NCI-H1694 treated with DMSO at 0.1 percent for 48 hours (cell line): ENCODE measurements at places on chromosomes 3 and 15.

DNA sequence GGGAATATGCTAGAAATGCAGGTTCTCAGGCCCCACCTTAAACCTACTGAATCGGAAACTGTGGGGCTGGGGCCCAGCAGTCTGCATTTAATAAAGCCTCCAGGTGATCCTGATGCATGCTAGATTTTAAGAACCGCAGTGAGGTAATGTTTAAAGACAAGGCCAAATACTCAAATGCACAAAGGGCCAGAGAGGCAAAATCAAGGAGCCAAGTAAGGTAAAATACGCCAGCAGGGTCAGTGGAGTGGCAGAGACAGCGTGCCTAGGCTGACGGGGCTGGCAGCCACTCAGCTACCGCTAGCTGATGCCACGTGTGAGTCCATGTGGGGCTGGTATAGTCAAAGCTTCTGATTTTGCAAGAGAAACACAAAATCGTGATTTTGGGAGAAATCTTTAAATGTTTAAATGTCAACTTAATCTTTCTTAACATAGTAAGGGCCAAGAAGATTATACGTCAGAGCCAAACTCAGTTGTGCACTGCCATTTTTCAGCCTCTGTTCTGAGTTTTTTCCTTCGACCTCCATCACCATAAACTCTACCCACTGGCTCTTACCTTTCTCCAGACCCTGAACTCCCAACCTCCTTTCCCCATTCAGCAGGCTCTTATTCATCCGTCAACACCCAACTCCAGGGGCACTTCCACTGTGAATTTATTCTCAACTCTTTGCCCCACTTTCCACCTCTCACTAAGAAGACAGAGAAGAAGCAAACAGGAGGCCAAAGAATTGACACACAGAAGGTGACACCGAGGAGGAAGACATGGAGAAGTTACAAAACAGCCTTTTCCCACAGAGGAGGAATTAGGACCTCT, 136.6 kb upstream of the RAD18 start:
- no peak for DNase-seq

DNA sequence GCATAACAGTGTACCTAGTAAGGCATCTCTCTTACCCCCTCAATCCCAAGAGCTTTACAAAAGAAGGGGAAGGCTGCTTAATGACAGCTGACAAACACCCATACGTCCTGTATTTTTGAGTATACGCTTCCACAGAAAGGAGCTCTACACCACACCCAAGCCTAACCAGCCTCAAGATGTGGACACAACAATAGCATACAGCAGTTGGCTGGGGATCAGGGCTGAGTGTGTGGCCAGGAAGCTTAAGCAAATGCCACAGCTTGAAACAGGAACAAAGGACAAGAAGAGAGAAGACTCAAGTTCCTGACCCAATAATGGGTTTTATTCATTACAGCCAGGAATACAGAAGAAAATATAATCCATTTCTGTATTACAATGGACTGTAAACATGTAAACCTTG, 6.9 kb downstream of the HEXA start:
- DNase-seq, result no peak

DNA sequence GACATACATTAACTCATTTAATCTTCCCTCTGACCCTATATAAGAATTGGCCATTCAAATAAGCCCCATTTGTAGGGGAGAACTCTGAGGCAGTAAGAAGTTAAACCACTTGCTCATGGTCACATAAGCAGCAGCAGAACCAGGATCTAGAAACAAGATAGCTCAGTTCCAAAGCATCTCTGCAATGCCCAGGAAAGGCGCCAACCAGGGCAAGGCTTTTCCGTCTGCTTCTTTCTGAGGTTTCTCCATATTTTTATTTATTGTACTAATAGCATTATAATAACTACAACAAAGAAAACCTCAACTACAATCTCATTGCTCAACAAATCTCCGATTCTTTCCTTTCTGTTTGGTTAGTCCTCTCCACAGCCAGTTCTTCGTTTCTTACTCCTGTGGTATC, 4.3 kb upstream of the UBE2E2 start:
- no peak for DNase-seq

DNA sequence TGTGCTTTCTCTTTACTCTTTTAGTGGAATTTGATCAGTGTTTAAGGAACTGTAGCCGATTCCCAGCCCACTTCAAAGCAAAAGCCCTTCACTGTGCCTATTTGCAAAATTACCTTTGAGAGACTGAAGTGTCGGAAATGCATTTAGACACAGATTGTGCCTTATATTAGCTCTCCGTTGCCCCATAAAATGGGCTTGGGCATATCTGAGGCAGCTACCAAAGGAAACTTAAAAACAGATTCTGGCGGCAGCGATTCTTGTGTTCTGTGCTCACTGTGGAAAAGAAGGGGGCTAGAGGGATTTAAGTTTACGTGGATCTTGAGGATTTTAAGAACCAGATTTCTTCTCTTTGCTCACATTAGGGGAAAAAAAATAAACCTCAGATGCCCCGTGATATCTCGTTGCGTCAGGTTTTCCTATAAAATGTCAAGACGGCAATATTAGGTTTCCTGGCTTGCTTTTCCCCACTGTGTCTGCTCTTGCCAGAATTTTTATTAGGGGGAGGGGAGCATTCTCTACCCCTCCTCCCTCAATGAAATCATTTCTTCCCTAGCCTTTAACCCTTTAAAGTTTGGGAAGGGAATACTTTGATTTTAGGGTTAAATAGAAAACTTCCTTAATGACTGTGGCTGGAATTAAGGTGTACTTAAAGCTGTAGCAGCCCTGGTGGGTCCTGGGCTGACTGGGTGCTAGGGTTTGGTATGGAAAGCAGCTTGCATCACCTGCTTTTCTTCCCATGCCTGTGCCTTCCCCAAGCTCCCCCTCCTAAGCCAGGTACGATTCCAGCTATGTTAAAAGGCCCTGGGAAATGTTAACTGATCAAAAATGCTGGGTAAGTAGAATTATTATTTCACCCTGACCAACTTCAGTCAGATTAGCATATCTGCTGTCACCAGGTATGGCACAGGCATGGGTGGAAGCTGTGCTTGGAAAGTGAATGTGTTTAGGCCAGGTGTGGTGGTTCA, 73.8 kb downstream of the SMAD3 start:
- no peak for DNase-seq

- DNase-seq, result no peak
Observed at GRCh38 chr3:7875925-7876324, 625.7 kb upstream of the LMCD1 start.

- DNase-seq, result no peak
Observed at GRCh38 chr3:37731895-37732294, 129.8 kb upstream of the CTDSPL start.

DNA sequence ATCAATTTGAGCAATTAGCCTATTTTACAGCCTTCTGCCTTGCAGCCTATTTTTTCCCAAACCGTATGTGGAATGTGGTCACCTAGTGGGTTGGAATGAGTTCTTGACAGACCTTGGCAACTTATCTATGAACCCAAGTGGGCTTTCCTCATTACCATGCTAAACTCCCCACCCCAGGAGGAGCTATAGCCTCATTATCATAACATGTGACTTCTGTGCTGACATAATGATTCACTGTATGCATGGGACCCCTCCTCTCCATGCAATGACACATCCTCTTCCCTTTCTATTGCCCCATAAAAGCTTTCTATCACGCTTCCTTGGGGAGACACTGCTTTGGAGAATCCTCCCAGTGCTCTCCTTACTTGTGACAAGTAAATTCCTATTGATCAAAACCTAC, 83.5 kb upstream of the FHIT start:
- DNase-seq, result no peak

GRCh38 chr3:21330293-21330692, 420.7 kb downstream of the ZNF385D start:
- no peak for DNase-seq

DNA sequence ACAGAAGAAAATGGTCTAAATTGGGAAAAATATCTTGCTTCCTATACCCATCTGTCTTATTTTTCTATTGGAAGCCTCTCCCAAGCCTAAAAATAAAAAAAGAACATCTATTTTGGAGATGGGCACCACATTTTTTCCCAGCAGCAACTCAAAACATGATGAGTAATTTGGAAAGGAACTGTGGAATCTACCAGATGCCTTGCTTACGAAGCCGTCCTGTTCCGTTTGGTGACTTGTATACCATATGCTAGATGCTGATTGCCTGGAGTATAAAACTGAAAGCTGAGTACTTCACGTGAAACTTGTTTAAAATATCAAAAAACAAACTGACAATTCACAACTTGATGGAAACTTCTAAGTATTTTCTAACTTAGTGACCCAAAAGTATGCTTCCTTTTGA, 491.0 kb downstream of the ROBO2 start:
- peak; percentile 46 for DNase-seq

DNA sequence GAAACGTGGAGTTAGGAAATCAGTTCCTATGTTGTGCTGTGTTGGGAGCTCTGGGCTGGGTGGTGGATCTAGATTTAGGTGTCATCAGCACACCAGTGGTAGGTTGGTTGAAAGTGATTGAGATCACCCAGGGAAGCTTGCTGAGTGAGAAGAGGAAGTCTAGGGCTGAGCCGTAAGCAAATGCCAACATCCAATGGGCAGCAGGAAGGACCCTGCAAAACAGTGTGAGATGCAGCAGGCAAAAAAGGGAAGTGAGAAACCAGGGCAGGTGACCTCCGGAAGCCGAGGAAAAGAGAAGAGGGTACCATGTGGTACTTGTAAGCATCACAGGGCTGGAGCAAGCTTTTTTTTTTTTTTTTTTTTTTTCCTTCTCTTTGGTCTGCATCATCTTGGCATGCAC, 15.9 kb upstream of the COPG1 start:
- no peak for DNase-seq

DNA sequence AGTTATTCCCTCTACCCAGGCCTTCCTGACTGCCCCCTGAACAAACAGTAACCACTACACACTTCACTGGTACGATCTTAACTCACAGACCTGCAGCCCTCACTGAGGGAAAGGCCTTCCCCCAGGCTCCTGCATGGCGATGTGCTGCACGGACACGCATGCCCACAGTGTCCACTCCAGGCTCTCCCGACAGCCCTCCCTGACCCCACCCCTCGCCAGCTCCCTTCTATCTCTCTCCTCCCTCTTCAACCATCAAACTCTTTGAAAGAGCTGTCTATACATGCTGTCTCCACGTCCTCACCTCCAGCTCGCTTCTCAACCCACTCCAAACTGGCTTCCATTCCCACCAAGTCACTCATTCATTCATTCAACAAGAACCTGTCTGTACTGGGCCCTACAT, 3.9 kb downstream of the SCN5A start:
- no peak for DNase-seq

- DNase-seq, result no peak
Observed at GRCh38 chr3:162370141-162370540, 873.5 kb downstream of the OTOL1 start.

- no peak for DNase-seq
Observed at GRCh38 chr3:120355486-120355885, 6.3 kb upstream of the LRRC58 start.

DNA sequence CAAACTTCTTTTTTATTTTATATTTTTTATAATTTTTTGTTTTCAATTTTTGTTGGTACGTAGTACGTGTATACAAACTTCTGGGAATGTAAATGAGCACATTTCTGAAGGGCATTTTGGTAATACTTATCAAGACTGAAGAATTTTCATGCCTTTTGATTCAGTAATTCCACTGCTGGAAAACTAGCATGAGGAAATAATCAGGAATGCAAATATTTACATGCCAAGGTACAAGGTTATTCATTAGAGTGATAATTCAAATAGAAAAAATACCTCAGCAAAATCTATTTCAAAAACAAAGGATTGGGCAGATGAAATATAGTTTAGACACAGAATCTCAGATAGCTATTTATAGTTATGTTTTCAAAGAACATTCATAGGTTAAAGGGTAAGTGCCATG, 128.7 kb downstream of the DMXL2 start:
- DNase-seq, result no peak

GRCh38 chr15:33328106-33328505, 17.3 kb downstream of the RYR3 start:
- DNase-seq, result no peak

DNA sequence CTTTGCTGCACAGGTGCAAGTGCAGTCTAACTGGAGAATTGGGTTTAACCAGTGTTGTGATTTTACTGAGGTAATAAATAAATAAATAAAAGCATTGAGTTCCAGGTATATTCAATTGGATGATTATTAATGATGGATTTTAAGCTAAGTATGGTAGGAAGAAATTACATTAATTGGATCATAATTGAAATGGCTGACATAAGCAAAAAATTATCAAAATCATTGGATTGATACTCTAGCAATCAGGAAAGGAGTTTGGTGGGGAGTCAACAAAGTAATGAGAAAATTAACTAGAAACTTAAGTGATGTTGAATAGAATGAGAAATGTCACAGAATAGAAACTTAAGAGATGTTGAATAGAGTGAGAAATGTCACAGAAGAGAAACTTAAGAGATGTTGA, 981.9 kb downstream of the SI start:
- no peak for DNase-seq

GRCh38 chr3:138043266-138044029, 33.5 kb downstream of the CLDN18 start:
- no peak for DNase-seq

DNA sequence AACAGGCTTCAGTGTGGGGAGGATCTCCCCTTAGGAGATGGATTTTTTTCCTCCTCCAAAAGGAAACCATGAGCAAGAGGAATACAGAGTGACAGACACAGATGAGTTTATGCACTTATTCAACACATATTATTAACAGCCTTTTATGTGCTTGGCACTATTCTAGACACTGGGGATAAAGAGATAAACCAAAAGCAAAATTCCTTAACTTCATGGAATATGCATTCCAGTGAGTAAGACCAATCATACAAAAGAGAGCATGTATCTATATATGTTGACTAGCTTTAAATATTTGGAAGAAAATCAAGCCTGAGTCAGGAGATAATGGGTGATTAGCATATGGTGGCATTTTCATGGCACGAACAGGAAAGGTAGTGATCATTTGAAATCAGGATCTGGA, 284.4 kb upstream of the RASGRP1 start:
- no peak for DNase-seq

DNA sequence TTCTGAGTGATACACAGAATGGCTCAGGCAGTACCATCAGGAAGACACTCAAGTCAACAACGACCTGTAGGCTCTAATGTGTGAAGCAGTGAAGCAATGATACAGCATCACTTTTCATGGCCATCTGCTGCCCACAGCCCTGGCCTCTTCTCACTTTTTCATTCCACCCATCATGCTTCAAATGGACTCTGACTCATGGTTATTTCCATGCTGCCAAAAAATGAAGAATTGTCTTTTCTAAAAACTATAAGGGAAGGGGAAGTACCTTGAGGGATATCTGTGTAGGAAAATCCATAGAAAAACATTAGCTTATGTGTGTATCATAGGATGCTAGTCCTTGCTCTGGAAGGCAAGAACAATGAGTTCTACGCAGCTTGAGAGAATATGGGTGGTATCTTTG, 11.5 kb downstream of the HGD start:
- no peak for DNase-seq

GRCh38 chr3:2154621-2155020, 56.0 kb downstream of the CNTN4 start:
- no peak for DNase-seq

DNA sequence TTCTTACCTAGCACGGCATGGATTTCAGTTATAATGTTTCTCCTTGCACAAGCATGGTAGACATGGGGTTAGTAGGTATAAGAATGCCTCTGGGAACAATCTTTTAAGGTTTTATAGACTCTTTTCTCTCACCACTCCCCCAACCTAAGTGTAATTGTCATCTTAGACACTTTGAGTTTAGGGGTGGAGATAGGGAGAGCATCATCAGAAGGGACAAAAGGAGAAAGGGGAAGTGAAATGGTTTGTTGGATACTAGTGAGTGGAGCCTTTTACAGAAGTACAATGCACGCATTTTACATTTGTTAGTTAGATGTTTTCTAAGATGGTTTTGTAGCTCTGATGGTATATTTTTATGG, 189.2 kb downstream of the TP63 start:
- no peak for DNase-seq
